CD4-positive, alpha-beta T cell treated with Interferon gamma for 1 hour (primary cell): ENCODE measurements at places on chromosomes 4 and X.
A peak's percentile ranks its signal among the peaks of the same experiment; 100 is the strongest.

- DNase-seq, result no peak
Observed at GRCh38 chr4:110907801-110908313, 285.0 kb upstream of the PITX2 start.

GRCh38 chr4:13963601-13964000, 336.1 kb upstream of the BOD1L1 start:
- DNase-seq, result no peak

- no peak for DNase-seq
Observed at GRCh38 chr4:82057990-82058544, 315.7 kb downstream of the HNRNPD start.

GRCh38 chr4:80646061-80646460, 310.5 kb downstream of the CFAP299 start:
- DNase-seq, result no peak

DNA sequence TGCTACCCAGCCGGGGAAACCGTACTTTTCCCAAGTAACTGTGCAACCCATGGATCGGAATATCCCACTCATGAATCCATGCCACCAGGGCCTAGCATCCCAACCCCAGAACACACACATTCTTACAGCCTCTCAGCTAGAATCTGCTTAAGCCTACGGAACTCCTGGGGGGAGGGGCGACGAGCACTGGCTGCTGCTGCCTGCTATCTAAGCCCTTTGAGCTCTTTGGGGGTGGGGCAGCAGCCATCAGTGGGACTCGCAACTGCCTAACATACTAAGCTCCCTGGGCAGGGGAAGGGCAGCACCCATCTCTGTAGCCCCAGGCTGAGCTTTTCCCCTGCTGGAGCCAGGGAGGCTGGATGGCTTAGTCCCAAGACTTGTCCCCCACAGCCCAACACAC, 28.6 kb downstream of the NUDT10 start:
- DNase-seq, result no peak

DNA sequence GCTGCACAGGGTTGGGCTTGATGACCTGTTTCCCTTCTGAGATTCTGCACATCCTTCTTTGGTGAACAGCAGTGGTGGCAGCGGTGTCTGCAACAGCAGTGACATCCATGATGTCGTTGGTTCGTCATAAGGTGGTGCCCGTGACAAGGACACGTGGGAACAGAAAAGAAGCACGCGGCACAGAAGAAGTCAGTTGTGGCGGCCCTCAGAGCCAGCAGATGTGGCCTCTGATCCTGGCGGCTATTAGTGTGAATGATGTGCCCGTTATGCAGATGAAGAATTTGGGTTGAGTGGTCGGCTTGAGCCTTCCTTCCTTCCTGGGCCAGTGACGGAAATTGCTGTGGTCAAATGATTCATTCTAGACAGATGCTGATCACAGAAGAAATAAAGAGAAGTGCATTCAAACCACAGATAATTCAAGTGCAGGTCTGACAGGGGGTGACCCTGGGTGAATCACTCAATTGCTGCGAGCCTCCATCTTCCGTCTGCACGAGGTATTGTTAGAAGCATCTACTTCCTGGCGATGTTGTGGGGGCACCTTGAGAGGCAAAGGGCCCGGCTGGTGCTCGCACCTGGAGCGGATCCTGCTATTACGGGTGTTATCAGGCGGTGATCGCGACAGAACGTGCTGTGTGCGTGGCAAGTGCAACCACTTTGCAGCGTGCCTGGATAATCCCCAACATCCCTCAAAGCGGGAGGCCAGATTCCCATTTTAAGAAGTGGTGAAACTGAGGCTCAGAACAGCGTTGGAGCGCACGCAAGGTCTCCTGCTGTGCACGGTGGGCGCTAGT, 215.2 kb upstream of the PSAPL1 start:
- peak; percentile 64 for DNase-seq

DNA sequence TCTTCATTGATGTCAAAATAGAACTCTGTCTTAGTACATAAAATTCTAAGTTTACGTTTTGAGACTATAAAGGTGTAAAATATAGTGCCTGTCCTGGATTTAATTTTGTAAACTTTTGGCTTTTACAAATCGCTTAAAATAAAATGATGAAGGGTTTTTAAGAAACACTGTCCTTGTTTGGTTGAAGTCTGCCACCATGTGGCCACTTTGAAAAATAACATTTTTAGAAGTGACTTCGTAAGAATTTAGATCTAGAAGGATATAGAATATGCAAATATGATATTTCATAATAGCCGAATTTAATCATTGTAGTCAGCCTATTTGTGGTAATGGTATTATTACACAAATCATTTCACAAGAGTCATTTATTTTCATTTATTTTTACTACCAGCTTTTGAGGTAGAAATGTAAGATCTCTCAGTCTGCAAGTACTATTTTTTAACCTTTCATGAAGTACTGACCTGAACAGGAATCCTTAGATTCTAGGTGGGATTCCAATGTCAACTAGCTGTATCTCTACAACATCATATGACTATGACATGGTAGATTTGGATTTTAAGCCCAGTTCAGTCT, 31.0 kb upstream of the FAT4 start:
- DNase-seq, result no peak

GRCh38 chr4:174222266-174222872, 61.1 kb downstream of the FBXO8 start:
- DNase-seq, result no peak

- DNase-seq, result no peak
Observed at GRCh38 chr4:105651884-105652283, 56.6 kb downstream of the INTS12 start.

DNA sequence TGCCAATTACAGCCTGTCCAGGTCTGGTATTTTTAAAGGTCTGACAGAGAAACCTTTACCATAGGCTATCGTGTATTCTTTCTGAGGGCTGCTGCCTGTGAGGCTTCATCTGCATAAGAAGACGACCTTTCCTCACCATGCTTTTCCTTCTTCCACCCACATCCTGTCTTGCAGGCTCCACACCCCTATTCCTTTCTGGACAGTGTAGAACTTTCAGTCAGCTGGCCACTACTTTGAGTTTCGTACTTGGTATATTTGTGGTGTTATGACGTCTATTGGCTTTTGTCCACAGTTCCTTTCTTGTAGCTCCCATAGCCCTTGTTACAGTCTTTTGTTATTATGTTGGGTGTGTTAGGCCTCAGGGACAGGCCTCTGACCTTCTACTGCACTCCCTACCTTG, 311.4 kb downstream of the RAPGEF2 start:
- no peak for DNase-seq

- DNase-seq, result no peak
Observed at GRCh38 chrX:42149765-42150164, 226.4 kb upstream of the CASK start.

DNA sequence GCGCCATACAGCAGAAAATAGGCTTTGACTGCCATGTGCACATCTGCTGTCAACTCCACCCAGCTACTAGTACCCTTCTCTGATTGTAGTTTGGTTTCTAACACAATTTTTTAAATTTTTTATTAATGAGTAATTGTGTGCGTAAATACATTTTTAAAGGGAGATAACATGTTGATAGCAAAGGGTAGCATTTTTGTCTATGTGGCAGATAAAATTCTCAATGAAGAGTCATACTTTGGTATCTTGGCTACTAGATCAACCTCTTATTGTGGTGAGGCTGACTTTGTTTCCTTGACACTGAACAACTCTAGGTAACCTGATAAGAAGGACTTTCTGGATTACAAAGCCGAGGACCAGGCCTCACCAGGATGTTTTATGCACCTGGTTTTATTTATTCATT, 9.5 kb downstream of the ADH4 start:
- DNase-seq, result no peak

GRCh38 chr4:3215256-3215655, 33.7 kb upstream of the MSANTD1 start:
- no peak for DNase-seq

DNA sequence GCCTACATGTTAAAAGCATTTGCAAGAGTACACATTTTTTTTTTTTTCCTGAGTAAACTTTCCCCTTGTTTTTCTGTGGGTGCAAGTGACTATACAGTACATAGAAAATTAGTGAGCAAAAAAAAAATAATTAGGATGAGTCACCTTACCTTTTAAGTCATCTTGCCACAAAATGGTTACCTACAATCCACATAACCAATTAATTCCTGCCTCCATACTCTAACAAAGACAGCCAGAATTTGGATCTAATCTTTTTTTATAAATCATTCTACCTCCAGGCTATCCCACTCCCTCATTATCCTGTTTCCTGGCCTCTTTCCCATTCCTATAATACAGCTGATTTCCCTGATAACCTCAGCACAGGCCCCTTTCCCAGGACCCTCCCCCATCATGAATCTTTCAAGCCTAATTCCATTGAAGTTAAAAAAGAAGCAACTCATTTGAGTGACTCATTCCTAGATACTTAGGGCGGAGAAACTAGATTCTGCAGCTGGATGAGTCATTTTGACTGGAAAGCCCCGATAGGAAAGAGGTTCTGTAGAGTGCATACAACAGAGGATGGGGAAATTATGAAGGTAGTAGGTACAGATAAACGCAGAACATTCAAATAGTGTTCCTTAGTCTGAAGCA, 128.2 kb downstream of the C4orf51 start:
- no peak for DNase-seq

GRCh38 chr4:60683357-60683756, 516.8 kb upstream of the ADGRL3 start:
- no peak for DNase-seq

DNA sequence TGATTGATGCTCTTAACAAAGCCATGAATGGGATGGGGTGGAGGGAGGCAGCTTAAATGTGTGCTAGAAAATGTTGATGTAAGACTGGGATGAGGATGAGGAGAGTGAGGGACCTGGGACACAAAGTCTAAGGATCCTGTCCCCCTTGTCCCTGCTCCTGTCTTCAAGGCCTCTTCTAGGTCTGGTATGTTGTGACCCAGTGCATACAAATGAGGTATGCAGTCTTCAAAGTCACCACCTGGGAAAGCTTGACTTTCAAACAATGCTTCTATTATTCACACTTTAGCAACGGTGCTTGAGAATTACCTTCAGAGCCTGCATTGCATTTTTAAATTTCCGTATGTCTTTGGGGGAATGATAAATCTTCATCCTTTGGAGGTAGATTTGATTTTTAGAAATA, 88.4 kb upstream of the SLC34A2 start:
- DNase-seq, result no peak

GRCh38 chrX:88425739-88426138, 321.3 kb upstream of the CPXCR1 start:
- no peak for DNase-seq

DNA sequence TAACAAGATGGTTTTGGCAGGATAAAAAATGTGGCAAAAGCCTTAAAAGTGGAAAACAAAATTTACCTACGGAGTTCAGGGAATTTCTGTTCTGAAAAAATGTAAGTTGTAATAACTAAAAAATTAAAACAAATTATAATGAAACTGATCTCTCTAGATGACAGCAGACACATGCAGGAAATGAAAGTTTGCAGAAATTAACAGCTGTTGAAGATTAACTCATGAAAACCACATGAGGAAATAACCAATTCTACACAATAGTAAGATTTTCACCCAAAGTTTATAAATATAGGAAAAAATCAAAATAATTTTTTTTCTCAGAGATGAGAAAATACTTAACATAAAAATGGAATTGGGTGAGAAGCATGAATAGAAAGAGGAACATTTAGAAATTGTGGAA, 47.5 kb upstream of the UGT2B15 start:
- DNase-seq, result no peak

- no peak for DNase-seq
Observed at GRCh38 chr4:1183985-1184773, 11.8 kb upstream of the SPON2 start.

DNA sequence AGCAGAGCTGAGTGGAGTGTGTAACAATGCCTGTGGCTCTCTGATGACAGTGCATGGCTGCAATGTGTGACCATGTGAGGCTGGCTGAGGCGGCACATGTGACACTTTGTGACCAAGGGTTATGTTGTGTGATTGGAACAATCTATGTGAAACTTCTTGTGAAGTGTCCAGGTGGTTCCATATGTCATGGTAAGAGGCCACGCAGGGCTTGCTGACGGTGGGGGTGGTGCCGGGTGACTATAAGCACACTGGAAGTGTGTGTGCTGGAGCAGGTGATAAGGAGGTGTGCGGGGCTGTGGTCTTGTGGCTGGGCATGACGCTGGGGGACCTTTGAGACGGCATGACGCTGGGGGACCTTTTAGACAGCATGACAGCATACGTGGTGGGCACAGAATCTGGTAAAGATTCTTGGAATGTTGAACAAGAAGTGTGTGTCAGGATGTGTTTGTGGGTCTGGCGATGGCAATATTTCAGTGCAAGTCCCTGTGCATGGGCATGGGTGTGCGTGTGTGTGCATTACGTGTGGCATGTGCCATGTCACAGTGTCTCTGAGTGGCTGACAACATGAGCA, 7.4 kb upstream of the HDAC6 start:
- no peak for DNase-seq
